ENCODE measurements at places on chromosomes 6 and 20.

DNA sequence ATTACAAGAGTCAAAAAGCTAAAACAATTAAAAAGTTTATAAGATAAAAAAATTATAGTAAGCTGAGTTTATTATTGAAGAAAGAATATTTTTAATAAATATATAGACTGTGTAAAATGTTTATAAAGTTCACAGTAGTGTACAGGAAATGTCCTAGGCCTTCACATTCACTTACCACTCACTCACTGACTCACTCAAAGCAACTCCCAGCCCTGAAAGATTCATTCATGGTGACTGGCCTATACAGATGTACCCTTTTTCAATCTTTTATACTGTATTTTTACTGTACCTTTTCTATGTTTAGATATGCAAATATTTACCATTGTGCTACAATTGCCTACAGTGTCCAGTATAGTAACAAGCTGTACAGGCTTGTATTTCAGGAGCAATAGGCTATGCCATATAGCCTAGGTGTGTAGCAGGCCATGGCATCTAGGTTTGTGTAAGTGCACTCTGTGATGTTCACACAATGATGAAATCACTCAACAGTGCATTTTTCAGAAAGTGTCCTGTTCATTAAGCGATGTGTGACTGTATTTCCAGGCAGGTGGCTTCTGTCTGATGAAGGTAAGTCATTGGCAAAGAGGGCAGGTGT is 130.2 kb downstream of the BTBD3 start:
- DNase-seq, result no peak

DNA sequence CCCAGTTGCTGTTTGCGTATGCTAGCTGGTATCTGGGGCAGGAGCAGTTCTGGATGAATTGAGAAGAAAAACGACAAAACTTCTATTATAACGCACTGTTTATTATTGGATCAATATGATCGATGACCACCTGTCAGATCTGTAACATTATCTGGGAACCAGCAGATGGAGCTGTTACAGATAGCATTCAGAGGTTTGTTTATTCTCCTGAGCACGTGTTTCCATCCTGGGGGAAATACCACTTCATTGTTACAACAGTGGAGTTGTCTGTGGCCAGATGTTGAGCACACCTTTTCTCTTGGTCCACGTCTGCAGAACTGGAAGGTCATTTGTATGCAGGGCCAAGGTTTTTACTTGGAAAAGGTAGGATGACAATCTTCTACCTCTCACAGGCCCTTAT is 16.0 kb upstream of the NKX2-2 start:
- no peak for DNase-seq

DNA sequence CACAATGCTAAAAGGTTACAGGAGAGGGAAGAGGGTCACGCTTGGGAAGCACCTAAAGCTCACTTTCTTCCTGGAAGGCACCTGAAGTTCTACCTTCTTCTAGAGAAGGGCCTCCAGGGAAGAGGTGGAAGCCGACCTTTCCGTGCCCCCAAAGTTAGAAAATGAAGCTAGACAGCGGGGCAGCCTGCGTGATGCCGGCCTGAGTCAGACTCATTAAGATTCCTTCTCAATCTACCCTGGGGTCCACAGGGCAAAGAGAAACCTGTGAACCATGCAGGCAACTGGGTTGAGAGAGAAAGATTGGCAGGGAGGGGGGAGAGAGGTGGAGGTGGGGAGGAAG is 54.8 kb upstream of the CCDC167 start:
- DNase-seq, result no peak

- no peak for DNase-seq
Observed at GRCh38 chr20:10119336-10119735, 84.5 kb downstream of the ANKEF1 start.

DNA sequence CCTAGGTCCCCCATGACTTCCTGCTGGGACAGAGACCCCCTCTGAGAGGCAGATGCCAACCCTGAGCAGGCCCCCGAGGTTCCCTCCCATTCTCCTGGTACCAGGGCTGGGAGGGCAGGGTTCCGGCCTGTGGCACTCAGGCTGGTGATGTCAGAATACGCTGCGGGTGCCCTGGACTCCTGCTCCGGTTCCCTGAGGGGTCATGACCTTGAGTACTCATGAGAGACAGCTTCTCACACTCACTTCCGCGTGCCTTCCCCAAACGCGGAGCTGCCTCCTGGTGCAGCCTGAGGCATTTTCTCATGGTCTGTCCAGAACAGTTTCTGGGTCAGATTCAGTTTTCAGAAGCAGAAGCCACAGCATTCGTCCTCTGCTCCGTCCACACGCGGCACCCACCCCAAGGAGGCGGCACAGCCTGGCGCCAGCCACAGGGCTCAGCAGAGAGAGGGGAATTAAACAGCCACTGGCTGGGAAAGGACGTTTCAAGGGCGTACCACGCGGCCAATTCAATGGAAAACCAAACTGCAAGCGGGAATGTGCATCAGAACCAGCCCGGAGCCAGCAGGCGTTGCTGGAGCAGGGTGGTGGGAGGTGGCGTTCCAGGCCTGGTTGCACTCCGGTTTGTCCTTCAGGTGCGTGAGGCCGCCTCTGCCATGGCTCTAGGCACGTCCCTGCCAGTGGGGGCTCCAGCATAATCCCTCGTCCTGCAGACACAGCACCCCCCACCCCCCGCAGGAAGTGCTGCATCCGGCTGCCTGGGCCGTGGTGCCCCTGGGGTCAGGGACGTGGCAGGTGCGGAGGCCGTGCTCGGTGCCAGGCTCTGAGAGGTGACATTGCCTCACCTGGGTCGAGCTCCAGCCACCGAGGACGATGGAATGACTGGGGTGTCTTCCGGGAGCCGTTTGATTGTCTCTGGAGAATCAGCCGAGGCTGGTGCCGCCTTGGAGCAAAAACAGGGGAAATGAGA is 58.3 kb upstream of the BHLHE23 start:
- no peak for DNase-seq

- no peak for DNase-seq
Observed at GRCh38 chr6:4666886-4667513, 109.2 kb upstream of the CDYL start.

- DNase-seq, result no peak
Observed at GRCh38 chr6:26197636-26197932, 110.4 kb downstream of the HFE start.

GRCh38 chr6:24031496-24031895 is 94.5 kb upstream of the NRSN1 start:
- no peak for DNase-seq

- DNase-seq, result no peak
Observed at GRCh38 chr6:34519971-34520644, 36.0 kb downstream of the SPDEF start.

DNA sequence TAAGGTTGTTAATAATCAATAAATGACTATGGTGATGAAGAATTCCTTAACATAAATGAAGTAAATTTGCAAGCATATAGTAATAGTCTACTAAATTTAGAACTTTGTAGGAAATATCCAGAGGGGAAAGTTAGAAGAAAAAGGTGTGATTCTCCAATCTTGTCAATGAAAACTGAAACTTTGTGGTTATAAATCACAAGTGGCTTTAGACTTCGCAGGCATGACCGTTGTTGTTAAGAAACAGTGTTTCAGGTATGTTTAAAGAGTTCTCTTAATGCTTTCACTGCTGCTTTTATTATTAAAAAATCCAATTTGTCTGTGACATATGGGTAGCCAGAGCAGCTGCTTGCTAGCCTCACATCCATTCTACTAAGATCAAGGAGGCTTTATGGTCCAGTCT is 475.6 kb upstream of the ADGRB3 start:
- no peak for DNase-seq

DNA sequence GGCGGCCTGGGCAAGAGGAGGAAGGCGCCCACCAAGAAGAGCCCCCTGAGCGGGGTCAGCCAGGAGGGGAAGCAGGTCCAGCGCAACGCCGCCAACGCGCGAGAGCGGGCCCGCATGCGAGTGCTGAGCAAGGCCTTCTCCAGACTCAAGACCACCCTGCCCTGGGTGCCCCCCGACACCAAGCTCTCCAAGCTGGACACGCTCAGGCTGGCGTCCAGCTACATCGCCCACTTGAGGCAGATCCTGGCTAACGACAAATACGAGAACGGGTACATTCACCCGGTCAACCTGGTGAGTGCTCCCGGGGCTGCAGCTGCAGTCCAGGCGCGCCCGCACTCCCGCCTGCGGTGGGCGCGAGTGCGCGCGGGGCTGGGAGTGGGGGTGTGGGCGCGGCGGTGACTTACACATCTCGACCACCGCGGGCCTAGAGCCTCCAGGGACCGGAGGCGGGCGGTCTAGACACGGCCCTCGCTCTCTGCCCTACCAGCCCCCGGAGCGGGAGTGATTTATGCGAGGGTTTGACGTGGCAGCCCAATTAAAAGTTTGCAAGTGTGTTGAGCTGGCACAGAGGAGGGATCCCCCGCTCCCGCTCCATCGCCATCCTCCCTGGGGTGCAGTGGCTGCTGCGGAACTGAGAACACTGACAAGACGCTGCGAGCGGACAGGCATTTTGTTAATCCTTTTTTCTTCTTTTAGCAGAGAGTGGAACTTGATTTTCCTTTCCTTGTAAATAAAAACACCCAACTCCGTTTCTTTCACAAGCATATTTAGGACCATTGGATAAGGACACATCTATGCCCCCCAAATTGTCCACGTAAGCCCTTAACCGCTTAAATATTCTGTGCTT is 867 bp downstream of the TCF21 start:
- no peak for DNase-seq

GRCh38 chr6:150081702-150082101 is 12.8 kb upstream of the ULBP3 start:
- no peak for DNase-seq

- no peak for DNase-seq
Observed at GRCh38 chr6:166168616-166169548, 1.2 kb upstream of the TBXT start.

- no peak for DNase-seq
Observed at GRCh38 chr6:24078200-24078599, 47.8 kb upstream of the NRSN1 start.

DNA sequence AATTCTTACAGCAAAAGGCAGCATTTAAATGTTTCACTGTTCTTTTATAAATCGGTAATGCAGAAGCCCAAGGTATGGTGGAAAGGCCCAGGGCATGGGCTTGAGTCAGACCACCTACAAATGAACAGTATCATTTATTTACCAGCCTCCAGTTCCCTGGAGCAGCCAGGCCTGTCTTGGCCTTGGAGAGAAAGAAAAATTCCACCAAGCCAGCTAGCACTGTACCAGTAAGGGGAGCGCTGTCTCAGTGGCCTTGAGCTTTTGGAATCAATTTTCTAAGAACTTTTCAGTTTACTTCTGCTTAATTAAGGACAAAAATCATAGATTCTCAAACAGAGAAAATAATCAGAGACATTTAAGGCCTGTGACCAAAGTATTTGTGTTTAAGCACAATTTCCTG is 12.3 kb downstream of the NAPB start:
- DNase-seq, result no peak

DNA sequence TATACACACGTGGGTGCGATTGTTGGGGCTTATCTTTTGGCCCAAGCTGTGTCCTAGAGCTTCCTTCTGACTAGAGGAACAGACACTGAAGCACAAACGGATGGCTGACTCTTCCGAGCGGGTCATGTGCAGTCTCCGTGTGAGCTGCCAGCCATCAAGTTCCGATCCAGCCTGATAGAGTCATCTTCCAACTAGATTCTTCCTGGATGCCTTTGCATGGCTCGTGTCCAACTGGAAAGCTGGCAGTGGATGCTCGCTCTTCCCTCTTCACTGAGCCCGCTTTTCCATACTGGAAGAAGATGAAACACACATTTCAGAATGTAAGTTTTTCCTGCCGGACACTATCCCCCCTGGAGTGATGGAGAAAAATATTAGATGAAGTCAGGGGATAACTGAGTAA is 148.1 kb downstream of the SCML4 start:
- DNase-seq, result no peak

DNA sequence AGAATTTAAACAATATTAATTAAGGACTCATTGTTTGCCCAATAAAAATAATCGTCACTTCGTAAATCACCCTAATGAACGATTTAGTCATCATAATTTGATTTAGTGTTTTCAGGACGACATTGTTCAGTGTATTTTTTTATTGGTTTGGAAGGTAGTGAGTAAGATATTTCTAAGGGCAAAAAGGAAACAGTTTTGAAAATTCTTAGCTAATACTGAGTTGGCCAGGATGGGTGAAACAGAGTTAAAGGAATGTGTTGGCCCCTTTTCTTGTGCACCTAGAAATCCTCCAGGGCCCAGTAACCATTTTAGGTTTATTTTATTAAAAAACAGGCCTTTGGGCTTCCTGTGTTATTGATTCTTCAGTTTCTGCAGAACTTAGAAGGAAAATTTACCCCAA is 25.3 kb downstream of the ANKS1A start:
- DNase-seq, result no peak

- no peak for DNase-seq
Observed at GRCh38 chr20:37725165-37725564, 31.3 kb downstream of the CTNNBL1 start.

GRCh38 chr20:24590178-24590982 is 121.0 kb downstream of the SYNDIG1 start:
- DNase-seq, result no peak

DNA sequence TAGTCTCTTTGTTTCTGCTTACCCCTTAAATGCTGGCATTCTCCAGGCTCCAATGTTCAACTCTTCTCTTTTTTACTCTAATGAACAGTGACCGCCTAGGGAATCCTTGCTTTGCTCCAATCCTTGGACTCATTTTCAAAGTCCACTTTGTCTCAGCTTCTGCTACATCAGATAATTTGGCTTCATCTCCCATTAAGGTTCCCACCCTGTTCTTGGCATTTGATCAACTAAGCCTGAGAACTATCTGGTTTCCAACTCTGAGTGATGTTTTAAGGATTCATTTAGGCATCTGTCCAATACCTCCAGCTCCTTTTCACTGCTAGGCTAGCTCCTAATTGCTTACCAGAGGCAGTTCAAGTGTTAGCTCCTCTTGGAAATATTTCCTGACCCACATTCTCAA is 64.9 kb downstream of the ME1 start:
- DNase-seq, result no peak

DNA sequence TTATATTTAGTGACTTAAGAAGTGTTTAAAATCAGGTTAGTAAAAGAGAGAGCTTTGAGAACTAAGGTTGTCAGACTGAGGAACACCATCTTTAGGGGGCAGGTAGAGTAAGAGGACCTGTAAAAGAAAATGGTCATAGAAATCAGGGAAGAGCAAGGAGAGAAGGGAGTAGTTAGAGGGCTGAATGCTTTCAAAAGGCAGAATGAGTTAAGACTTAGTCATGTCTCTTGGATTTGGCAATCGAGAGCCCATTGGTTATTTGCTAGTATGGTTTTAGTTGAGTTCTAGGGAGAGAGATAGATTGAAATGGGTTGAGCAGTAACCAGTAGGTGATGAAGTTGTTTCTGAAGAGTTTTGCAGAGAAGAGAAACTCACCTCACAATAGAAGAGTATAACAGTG is 51.1 kb downstream of the RALGAPB start:
- DNase-seq, result no peak

DNA sequence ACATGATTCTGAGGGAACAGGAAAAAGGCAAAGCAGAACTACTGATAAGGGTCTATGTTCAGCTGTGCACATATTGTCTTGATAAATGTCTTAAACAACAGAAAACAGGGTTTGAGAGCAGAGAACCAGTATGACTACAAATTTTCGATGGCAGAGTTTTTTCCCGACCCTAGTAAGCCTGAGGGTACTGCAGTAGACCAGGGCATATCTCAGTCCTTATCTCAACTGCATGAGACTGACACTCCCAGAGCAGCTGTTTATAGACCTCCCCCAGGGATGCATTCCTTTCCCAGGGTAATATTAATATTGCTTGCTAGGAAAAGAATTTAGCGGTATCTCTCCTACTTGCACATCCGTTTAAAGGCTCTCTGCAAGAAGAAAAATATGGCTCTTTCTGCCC is 1176.8 kb upstream of the ADGRB3 start:
- no peak for DNase-seq

Data from activated CD8-positive, alpha-beta memory T cell treated with anti-CD3 and anti-CD28 coated beads, Interleukin-2, amount 50 U/mL, for 4 hours (primary cell).